ENCODE measurements at places on chromosomes 1 and 21.
A peak's percentile ranks its signal among the peaks of the same experiment; 100 is the strongest.

DNA sequence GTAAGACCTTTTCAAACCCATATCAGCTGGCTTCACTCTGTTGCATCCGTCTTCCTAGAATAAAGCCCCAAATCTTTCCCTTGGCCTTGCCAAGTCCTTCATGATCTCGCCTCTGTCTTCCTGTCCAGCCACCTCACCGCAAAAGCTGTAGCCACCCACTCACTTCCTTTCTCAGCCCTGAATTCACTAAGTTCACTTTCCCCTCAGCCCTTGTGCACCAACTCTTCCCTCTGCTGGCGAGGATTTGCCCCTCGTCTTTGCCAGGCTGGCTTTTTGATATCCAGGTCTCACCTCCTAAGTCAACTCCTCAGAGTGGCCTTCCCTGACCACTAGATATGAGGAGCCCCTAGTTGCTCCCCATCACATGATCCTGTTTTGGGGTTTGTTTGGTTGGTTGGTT, 3.9 kb upstream of the COL16A1 start:
- DNase-seq = no peak

GRCh38 chr1:58932859-58933598, 149.2 kb upstream of the JUN start:
- DNase-seq = no peak

DNA sequence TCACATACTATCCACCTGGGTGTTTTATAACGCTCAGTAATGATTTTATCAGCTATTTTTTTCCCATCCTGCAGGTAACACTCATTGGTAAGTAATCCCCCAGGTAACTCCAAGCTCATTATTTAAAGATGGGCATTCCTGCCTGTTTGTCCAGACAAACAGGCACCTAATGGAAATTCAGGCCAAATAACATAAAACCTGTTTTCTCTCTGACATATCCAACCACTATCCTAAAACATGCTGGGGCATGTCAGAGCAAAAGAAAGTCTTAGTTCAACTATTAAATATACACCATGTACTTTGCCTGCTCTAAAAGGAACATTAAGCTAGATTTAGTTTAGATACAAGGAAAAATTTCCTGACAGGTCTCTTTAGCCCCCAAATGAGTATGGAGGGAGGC, 987.7 kb downstream of the TTLL7 start:
- DNase-seq = no peak

DNA sequence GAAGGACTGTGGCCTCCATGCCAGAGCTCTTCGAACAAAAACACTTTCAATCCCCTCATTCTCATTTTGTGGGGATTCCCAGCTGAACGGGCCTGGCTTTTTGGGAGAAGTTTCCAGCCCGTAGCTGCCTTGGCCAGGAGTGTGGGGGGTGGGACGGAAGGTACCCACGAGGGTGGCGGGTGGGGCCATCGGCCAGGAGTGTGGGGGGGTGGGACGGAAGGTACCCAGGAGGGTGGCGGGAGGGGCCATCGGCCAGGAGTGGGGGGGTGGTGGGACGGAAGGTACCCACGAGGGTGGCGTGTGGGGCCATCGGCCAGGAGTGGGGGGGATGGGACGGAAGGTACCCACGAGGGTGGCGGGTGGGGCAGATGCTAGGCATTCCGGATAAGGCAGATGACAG, 71.7 kb upstream of the ZBTB18 start:
- DNase-seq = no peak

DNA sequence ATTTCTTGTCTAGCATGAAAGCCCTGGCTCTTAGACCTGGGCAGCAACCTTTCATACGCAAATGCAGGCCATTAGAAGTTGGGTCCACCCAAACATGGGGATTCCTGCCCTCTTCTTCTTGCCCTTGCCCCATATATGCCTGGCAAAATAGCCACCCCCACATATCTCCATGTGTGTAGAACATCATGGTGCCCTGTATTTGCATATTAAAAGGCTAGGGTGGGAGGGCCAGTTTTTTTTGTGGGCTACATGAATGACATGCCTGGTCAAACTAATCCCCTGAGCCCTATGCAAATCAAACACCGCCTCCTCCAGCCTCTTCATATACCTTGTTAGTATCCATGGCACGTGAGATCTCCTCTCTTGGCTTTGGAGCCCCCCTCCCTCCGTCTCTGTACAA, 24.7 kb downstream of the MFSD2A start:
- no peak for DNase-seq

DNA sequence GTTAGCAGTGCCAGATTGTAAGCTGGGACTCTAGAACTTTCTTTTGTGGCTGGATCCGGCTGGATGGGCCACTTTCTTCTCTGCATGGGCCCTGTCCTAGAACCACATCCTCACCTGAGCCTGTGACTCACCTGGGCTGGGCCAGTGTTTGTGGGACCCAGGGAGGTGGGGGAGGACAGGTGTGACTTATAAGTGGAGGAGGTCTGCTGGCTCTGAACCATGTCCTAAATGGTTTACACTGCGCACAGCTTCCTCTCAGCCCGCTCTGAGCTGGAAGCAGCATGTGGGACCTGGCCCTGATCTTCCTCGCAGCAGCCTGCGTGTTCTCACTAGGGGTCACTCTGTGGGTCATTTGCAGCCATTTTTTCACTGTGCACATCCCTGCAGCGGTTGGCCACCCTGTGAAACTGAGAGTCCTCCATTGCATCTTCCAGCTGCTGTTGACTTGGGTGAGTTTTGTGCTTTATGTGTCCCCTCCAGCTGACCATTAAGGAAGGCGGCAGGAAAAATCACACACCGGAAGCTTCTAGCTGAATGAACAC, at the start of gene AADACL3:
AADACL3 (plus strand) TSS at position 215 of the 542 bp plus-strand sequence; CDS start at position 282, 67 bp downstream.
- no peak for DNase-seq

- DNase-seq = no peak
Observed at GRCh38 chr1:218718977-218719376, 373.8 kb downstream of the TGFB2 start.

DNA sequence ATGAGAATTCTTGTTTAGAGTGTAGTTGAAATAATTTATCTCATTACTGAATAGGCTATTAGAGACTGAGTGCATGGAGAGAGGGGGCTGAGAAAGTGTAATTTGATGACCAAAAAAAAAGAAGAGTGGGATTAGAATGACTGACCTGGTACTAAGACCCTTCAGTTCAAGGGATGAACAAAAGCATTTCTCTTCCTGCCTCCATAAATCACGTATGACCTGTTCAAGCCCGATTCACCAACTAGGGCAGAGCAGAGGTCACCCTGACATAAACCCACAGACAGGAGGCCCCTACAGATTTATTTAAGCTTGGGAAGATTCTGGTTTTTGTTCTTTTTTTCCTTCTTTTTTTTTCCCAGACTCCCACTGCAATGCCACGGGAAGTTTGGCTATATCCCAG, 123.7 kb upstream of the COP1 start:
- DNase-seq = no peak

DNA sequence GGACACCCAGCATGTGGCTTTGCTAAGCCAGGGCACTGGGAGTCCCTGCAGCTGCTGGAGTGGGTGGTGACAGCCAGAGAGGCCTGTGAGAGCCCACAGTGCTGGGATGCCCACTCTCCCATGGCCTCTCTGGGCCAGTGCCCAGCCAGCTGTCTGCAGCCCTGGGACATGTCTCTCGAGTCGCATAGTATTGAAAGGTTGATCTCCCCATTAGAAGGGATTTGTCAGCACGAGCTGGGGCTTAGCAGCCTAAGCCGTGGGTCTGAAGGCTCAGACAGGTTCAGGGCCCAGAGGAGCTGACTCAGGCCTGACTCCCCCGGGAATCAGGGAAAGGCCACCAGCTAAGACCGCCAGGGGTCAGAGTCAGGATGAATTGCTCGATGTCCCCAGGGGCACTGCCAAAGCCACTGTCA, 53.5 kb downstream of the FOXD2 start:
- DNase-seq = no peak

DNA sequence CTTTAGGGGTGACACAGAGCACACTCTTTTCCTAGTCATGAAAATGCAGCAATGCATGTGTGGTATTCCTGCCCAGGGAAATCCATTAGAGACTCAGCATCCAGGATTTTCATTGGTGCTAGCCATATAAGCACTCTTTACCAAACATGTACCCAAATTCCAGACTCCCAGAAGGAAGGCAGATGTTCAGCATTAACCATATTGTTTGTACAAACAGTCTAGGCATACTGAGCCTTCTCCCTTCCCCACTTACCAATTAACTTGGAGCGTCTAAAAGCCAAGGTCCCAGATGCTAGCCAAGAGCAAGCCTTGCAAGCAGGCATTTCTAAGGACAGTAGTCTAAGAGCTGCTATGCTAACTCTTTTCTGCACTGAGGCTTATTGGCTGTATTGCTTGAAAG, 27.9 kb downstream of the ZBED6 start:
- DNase-seq = no peak

GRCh38 chr1:27574871-27575831, 28.8 kb downstream of the AHDC1 start:
- no peak for DNase-seq

- peak; percentile 28 for DNase-seq
Observed at GRCh38 chr1:91559838-91560565, 59.4 kb downstream of the CDC7 start.

- no peak for DNase-seq
Observed at GRCh38 chr1:35835398-35835797, 27.6 kb downstream of the AGO4 start.

DNA sequence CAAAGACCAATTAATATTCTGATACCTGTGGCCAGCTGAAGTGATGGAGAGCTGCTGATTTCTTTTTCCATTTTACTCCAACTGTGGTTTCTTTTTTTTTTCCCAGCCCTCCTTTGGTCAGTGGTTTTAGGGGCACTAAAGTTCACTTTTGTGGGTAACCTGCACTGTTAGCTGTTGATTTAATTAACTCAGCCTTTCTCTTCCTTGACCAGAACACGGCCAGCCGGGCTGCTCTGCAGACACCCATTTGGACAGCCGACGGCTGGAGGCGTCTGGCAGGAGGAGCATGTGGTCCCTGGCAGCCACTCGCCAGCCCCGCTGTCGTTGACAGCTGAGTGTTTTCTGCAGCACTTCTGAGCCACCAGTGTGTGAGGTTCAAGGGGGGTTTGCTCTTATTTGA, 136.2 kb upstream of the RUNX3 start:
- no peak for DNase-seq

GRCh38 chr1:112754116-112754628, 39.0 kb upstream of the PPM1J start:
- no peak for DNase-seq

DNA sequence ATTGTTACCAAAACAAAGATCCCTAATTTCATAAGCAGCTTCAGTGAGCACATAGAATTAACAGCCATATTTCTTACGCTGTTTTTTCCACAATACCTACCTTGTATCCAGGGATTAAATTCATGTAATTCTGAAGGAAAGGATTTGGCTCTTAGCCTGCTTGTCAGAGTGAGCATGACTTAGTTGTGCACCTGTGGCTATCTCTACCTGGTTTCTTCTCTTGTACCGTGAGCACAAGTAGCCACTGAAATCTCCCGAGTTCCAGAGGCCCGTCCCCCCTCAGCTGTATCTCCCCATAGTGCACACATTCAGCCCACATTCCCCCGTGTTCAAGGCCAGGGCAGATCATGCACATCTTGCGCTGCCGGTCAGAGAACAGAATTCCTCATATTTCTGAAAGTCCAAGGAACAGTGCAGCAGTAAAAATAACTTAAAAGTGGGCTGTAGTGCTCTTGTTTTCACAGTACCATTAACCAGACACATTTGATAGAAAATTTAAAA, 2.3 kb downstream of the TENT5C start:
- DNase-seq = no peak

GRCh38 chr1:9529190-9529589, 10.1 kb upstream of the SLC25A33 start:
- DNase-seq = no peak

DNA sequence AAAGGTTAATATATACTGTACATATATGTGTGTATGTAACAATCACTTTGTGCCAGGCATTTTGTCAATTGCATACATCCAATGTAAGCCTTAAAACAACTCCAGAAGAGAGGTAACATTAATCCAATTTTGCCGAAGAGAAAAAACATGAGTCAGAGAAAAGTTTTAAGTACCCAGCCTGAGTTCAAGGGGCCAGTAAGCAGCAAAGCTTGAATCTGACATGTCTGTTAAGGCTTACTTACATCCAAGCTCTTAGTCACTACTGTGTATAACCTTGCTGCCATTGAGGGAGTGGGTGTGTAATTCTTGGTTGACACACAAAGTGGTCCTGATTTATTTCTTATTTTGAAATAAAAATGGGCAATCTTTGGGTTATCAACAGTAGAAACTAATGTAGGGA, 360.4 kb upstream of the LYPLAL1 start:
- no peak for DNase-seq

GRCh38 chr1:17711941-17712340, 43.2 kb upstream of the ACTL8 start:
- DNase-seq = no peak

- DNase-seq = no peak
Observed at GRCh38 chr1:101131239-101131843, 105.5 kb upstream of the S1PR1 start.

DNA sequence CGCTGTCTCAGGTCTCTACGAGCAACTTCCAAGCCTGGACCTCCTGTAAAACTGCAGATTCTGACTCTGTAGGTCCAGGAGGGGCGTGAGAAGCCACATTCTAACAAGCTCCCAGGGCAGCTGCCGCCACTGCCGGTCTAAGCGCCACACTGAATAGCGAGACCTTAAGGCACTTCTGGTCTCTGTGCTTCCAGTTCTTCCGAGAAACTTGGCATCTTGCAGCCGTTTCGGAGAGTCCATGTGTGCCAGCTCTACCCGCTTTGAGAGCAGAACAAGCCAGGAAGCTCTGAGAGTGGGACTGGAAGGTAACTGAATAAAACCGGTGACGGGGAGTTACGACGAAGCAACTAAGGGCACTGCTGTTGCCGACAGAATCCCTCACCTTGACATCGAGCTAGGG, 12.5 kb downstream of the AGT start:
- DNase-seq = no peak

GRCh38 chr1:3909615-3910014, 9.5 kb upstream of the C1orf174 start:
- DNase-seq = no peak

- no peak for DNase-seq
Observed at GRCh38 chr1:34280509-34280908, 103.8 kb downstream of the C1orf94 start.

GRCh38 chr21:45834026-45834715, 147.4 kb upstream of the COL6A1 start:
- no peak for DNase-seq

DNA sequence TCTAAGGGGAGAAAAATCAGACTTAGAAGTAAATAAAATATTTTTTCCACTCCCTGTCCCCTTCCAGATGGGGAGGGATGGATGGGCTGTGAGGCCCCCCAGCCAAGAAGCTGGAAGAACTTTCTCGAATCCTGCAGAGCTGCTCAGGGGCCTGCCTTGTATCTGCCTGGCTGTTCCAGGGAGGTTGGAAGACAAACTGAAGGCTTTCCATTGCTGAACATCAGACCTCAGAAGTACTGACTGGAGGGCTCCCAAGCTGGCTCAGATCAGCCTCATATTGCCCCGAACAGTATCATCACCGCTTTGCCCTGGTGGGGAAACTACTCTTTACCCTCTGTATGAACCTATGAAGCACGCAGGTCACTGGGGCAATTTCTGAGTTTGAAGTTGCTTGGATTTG, 12.4 kb upstream of the F3 start:
- no peak for DNase-seq

DNA sequence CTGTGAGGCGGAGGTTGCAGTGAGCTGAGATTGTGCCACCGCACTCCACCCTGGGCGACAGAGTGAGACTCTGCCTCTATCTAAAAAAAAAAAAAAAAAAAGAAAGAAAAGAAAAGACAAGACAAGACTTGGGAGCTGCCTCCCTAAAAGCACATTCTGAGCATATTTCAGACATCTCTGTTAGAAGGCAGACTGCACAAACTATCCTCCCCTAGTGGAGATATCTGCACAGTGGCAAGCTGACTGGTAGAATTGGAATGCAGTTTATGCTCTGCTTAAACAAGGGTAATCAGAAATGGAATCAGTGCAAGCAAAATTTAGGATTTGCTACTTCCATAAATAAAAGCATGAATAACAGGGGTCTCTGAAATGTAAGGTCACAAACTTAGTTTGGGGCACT, 31.8 kb downstream of the GNG4 start:
- DNase-seq = no peak

Measured in activated gamma-delta T cell treated with Interleukin-2 at 50 U/mL for 16 hours (primary cell).